ENCODE measurements at places on chromosomes 6 and 20.

DNA sequence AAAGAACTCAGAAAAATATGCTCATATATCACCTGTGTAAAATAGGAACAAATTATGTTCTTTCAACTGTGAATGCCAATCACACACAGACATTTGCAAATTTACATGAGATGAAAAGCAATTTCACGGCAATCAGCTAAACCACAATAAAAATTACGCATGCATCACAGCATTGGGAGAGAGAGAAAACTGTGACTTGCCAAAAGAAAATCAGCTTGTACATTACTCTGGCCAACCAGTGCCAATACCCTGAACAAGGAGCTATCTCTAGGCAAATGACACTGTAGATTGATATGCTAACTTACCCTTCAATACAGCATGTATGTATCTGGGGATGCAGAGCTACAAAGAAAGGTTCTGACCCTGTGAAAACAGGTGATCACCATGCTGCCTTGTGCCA, 515.6 kb downstream of the EYS start:
- no peak for DNase-seq

DNA sequence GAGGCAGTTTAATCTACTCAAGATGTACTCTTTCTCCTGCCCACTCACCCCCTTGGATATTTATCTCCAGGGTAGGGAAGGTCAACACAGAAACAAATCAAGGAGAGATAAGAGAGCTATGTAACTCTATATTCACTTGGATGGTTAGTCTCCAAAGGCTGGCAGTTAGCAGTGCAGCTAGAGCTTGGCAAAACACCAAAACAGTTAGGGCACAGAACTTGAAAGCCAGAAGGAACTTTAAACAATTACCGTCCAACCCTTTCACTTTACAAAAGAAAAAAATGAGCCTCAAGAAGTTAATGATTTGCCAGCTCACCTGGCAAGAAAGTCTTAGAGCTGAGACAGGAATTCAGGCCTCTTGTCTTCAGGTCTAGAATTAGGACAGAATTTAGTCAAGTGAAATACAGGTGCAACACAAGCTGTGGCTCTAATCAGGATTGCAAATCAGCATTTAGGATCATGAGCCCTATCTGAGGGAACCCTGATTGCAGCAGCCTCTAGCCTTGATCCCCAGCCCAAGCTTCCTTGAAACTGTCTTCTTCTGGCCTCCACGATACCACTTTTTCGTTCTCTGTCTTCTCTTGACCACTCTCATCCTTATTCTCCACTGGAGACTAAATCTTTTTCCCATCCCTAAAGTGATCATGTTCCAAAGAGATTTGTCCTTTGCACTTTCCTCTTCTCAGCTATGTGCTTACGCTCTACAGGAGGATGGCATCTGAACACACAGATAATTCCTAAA, 14.9 kb downstream of the NEDD9 start:
- DNase-seq: peak; percentile 33

DNA sequence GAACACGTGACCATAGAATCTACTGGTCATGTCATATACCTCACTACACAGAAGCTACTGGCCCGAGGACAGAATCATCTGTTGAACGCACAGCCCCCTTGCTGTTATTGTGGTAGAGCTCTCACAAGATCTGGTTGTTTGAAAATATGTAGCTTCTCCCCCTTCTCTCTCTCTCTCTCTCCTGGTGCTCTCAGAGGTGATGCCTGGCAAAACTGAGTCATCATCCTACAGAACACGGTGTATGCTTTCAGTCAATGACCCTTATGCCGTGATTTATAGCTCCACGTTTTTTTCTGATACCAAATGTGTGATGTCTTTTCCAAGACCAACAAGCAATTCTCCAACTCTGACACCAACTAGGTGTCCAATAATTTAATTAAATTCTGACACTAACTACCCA, 13.0 kb upstream of the RBM24 start:
- no peak for DNase-seq

DNA sequence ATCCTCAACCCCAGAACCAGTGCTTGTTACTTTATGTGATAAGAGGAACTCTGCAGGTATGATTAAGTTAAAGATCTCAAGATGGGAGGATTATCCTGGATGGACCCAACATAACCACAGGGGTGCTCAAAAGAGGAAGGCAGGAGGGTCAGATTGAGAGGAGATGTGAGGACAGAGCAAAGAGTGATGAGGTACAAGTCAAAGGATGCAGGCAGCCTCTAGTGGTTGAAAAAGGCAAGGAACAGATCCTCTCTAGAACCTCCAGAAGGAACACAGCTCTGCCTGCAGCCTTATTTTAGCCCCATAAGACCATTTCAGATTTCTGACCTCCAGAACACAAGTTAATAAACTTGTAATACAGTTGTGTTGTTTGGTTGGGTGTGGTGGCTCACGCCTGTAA, 41.2 kb downstream of the PDSS2 start:
- DNase-seq: no peak

- DNase-seq: no peak
Measured at GRCh38 chr6:1365686-1366085, 23.7 kb upstream of the FOXF2 start.

DNA sequence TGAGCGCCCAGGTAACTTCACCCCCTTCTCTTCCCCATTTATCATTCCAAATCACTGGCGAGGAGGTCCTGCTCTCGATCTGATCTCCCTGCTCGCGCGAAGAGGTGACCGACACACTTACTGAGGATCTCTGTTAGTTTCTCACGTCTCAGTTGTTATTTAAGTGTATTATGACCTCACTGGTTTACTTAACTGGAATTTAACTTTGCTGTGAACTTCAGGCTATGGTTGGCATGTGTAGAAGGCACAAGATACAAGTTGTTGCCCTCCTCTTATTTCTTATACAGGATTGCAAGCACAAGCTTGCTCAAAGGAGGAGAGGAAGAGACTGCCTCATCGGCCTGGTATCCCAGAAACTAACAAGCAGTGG, 1.2 kb downstream of the RNF217 start:
- DNase-seq: no peak

DNA sequence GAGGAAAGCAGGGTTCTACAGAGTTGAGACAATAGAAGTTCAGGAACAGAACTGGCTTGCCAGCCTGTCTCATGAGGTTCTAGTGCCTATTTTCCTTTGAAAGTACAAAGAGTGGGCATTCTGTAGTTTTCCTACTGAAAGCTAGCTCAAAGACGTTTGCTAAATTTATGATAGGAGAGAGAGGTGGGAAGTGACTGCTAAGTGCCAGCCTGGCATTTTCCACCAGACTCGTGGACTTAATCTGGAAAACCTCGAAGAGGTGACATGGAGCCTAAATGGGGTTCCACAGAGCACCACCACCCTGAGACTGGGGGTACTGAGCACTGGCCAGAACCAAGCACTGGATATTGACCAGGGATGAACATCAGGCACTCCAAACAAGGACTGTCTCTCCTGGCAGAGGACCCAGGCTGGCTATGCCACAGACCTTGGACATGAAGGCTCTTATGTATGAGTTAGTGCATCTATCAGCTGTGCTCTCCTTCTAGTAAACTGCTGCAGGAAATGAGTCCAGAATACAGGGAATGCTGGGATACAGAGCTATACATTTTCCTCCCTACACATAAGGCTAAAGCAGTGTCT, 7.1 kb downstream of the PEX6 start:
- no peak for DNase-seq

DNA sequence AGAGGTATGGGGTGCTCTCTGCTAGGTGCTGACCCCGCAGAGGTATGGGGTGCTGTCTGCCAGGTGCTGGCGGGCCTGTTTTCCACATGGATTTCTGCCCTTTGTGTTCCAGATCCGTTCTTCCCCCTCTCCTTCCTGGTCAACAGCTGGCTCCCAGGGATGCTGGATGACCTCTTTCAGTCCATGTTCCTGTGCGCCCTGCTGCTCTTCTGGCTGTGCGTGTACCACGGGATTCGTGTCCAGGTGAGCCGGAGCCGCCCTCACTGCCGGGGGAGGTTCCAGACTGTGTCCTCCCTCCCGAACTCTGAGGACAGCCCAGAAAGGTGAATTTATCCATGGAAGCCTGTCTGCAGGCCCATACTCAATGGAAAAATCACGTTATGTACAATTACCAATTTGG, 36.3 kb downstream of the DYNLT1 start:
- no peak for DNase-seq

- no peak for DNase-seq
Measured at GRCh38 chr6:38427492-38428210, 212.1 kb downstream of the BTBD9 start.

DNA sequence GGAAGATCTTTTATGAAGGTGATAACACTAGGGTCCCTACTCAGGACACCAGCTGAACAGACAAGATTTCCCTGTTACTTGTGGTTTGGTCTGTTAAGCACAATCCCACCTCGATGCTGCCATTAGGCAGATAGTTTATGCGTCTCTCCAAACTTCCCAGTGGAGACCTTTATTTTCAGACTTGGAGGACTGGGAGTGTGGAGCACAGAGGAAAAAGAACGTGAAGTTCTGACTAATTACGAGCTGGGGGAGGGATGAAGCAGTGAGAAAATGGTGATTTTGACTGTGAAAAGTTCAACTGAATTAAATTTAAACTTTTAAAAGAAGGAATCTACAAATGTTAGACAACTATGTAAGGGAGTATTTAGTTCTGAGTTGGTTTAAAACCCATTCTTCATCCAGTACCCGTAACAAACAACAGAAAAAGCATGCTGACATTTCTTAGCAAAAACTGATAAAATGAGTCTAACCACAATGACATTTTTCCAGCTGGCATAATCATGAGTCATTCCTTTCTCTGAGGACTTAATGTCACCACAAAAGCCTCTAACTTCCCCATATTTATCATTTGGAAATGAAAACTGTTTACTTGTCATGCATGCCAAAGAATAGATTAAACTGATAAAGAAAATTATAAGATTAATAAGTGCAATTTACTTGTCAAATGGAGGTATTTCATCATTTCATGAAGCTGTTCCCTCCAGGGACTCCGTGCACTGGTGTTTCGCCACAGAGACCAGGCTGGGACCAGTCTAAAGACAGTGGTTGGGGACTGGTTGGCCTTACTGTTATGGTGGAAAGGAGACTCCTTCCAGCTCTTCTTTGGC, 113.3 kb upstream of the SSTR4 start:
- DNase-seq: no peak

DNA sequence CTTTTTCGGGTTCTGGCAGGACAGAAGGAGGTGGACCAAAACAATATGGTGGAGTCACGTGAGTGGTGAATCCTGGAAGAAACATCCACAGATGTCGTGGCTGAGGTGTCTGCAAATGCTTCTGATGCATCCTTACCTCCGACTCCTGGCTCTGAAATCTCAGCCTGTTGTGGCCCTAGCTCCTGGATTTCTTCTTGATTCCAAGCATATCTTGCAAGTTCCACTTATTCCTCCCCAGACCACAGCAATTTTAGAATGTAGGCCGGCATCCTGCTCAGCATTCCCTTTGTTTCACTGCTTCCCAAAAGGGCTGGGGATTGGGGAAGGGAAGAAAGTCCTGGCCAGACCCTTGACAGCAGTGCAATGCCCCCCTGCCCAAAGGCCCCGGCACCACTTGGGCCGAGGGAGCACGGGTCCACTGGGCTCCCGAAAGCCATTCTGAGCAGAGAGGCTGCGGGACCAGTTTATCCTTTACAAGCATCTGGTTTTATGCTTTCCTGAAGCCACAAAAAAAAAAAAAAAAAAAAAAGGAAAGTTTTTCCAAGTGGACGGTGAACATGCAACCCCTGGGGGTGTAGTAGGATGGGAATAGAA, 200.9 kb upstream of the RNF24 start:
- no peak for DNase-seq

- DNase-seq: no peak
Measured at GRCh38 chr6:70985156-70985555, 28.3 kb upstream of the B3GAT2 start.

DNA sequence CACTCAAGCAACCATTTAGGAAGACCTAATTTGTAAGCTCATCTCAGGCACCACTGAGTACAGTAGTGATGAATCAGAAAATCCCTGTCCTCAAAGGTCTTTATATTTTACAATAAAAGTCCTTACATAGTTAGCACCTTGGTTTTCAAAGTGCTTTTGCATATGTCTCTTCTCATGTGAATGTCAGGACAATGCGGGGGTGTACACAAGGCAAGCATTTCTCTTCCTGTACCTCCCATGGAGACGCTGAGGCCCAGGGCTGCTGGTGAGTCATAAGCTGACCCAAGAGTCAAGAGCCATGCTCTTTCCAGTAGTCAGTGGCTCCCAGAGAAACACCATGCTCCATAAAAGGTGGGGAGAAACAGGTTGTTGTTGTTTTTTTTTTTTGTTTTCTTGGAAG, 174.0 kb downstream of the GJA10 start:
- DNase-seq: no peak

GRCh38 chr20:56653211-56653610, 24.1 kb downstream of the TFAP2C start:
- no peak for DNase-seq

- no peak for DNase-seq
Measured at GRCh38 chr6:41518118-41518517, 28.1 kb upstream of the FOXP4 start.

DNA sequence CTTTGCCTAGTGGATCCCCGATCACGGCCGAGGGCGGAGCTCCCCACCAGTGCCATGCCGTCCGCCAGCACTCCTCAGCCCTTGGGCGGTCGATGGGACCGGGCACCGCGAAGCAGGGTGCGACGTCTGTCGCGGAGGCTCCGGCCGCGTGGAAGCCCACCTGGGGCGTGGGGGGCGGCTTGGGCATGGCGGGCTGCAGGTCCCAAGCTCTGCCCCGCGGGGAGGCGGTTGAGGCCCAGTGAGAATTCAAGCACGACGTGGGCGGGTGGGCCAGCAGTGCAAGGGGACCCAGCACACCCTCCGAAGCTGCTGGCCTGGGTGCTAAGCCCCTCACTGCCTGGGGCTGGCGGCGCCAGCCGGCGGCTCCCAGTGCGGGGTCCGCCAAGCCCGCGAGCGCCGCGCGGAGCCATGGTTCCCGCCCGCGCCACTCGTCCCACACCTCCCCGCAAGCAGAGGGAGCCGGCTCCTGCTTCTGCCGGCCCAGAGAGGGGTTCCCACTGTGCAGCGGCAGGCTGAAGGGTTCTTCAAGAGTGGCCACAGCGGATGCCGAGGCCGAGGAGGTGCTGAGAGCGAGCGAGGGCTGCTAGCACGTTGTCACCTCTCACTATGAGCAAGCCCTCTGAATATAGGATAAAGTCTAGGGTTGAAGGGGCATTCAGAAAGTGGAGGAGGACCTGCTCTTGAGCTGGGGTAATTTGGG, 128.6 kb downstream of the GRM4 start:
- DNase-seq: no peak

DNA sequence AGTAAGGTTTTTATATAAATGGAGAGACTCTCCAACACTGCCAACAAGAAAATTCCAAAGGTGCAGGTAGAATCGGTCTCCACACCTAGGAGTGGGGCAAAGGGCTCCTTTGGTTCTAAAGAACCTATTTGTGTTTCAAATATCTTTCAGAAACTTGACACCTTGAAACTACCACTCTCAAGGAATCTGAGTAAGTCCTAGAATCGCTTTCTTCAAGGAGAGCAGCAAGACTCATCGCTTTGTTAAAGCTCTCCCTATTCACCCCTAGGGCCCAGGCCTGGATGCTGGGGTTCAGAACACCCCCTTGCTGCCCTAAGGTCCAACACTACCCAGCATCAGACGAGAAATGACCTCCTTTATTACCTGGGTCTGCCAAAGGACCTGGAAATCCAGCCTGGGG, 2.0 kb downstream of the CLIC5 start:
- DNase-seq: no peak

All from DMS 273 treated with DMSO at 0.1 percent for 48 hours (cell line).